Stromal cell of bone marrow (primary cell): ENCODE measurements at places on chromosomes 6 and 20.

- peak; percentile 54 for DNase-seq
Observed at GRCh38 chr6:7479801-7480266, 61.6 kb upstream of the DSP start.

DNA sequence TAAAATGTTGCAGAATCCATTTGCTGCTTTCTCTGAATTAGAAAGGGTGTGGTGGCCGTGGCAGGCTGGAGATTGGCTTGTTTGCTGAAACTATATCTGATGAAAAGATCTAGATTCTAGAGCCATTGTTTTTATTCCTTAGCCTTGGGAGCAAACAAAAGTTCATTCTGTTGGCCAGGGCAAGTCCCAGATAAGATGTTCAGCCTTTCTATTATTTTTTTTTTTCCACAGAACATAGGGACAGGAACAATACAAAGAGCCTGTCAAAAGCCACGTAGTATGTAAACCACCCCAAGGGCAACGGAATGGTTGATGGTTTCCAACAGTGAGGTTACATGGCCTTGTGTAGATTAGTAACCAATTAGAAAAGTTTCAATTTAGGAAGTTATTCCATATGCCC is 119.9 kb upstream of the SLC22A16 start:
- no peak for DNase-seq

DNA sequence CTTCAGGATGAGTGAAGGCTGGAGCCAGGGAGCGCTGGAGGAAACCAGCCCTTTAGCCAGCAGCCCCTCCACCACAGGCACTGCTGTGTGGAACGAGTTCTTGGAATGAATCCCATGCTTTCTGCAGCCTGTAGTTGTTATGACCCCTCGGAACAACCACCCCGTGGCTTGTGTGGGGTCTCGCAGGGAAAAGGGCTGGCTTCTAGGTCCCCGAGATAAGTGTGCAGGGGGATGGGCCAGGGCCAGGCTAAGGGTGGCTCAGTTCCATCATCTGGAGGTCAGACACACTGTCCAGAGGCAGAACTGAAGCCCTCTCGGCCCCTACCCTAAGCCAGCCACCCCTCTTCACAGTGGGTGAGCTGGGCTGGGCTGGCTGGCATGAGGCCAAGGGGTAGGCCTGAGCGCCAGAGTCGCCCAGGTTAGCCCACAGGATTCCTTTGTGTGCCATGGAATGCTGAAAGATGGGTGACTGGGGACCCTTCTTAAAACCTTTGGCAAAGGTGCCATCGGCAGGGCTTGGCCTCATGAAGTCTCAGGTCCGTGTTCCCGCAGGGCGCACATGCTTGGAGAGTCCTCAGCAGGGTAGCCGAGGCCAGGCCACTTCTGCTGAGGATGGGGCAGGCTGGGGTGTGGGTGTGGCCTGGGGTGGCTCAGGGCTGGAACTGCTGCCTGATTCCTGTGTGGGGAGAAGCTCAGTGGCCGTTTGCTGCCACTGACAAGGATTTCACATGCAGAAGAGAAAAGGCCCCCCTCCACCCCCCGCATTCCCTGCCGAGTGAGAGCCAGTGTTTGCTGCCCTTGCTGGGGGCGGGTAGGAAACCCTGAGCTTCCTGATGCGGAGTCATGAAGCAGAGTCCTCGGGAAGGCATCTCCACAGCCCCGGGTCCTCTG is 24.6 kb downstream of the SPATA2 start:
- no peak for DNase-seq

GRCh38 chr6:111952274-111952673 is 79.0 kb upstream of the FYN start:
- DNase-seq = no peak

DNA sequence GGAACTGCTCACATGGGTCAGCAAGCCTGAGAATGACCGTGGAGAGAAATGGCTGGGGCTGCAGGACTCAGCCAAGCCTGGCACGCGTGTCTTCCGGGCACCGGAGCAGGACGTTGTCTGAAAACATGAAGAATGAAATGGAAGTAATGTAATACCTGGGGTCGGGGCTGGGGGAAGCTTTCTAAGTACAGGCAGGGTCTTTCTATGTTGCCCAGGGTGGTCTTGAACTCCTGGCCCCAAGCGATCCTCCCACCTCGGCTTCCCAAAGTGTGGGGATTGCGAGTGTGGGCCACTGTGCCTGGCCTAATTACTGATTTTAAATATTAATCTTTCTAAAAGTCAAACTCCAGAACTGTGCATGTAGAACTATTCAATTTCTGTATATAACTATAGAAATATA is 155.5 kb upstream of the AKAP12 start:
- no peak for DNase-seq

DNA sequence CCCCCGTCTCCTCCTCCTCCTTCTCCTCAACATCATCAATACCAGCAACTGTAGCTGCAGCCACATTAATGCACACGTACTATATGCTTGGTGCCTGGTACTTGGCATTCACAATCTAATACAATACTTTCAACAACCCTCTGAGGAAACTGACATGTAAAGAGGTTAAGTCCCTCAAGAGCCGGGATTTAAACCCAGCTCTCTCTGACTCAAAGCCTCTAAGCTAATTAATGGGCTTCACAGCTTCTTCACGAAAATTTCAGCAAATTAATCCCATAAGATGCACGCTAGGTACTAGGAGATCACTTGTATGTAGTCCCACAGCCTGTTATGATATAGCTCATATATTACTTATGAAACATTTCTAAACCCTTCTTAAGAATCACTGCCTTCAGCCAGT is 73.1 kb upstream of the IPCEF1 start:
- DNase-seq = no peak

DNA sequence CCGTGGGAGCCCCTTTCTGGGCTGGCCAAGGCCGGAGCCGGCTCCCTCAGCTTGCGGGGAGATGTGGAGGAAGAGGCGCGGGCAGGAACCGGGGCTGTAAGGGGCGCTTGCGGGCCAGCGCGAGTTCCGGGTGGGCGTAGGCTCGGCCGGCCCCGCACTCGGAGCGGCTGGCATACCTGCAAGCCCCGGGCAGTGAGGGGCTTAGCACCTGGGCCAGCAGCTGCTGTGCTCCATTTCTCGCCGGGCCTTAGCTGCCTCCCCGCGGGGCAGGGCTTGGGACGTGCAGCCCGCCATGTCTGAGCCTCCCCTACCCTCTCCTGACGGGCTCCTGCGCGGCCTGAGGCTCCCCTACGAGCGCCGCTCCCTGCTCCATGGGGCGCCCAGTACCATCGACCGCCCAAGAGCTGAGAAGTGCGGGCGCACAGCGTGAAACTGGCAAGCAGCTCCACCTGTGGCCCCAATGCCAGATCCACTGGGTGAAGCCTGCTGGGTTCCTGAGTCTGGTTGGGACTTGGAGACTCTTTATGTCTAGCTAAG is 82.8 kb upstream of the E2F3 start:
- DNase-seq = no peak

- no peak for DNase-seq
Observed at GRCh38 chr20:63978319-63979228, 868 bp downstream of the SAMD10 start.

GRCh38 chr6:50834929-50835410 is 16.3 kb downstream of the TFAP2B start:
- DNase-seq = no peak

- DNase-seq = no peak
Observed at GRCh38 chr6:81633391-81633790, 119.1 kb downstream of the TENT5A start.

GRCh38 chr6:46985943-46986342 is 56.2 kb downstream of the ADGRF1 start:
- DNase-seq = peak; percentile 15

DNA sequence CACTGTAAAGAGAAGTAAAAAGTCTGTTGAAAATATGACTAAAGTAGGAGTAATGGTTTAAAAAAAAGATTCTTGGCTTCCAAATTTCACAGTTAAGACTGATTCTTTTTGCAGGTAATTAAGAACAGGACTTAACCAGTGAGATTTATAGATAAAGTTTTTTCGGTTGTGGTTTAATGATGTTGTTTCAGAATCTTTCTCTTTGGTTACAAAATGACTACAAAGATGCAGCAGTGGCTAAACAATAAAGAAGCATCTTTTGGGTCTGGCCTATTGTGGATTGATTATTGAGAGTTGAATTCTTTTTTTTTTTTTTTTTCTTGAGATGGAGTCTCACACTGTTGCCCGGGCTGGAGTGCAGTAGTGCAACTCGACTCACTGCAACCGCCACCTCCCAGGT is 109.7 kb downstream of the AKAP7 start:
- no peak for DNase-seq

- DNase-seq = no peak
Observed at GRCh38 chr6:3852391-3852790, 3.2 kb downstream of the FAM50B start.

DNA sequence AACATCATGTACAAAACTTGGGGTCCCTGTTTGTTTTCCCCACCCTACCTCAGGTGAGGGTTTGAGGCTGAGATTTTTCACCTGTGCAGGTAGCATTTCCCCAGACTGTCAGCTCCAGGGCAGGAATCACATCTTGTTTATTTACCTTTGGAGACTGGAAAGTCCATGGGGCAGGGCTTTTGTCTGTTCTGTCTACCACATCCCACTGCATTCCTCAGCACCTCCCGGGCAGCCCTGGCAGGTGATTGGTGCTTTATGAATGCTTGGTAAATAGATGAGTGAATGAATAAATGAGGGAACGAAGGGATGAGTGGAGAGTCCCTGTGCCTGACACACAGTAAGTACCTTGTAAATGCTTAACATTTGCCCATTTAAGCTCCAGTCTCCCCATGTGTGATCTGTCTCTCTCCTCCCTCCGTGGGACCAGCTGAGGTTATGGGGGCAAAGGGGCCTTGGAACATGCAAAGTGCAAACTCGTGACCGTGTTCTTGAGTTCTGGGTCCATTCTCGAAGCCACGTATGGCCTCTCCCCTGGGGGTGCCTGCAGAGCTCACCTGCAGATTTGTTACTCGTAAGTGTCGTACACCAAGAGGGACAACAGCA is 69.7 kb upstream of the PMEPA1 start:
- no peak for DNase-seq

GRCh38 chr6:9583753-9584352 is 831.0 kb downstream of the TFAP2A start:
- no peak for DNase-seq

DNA sequence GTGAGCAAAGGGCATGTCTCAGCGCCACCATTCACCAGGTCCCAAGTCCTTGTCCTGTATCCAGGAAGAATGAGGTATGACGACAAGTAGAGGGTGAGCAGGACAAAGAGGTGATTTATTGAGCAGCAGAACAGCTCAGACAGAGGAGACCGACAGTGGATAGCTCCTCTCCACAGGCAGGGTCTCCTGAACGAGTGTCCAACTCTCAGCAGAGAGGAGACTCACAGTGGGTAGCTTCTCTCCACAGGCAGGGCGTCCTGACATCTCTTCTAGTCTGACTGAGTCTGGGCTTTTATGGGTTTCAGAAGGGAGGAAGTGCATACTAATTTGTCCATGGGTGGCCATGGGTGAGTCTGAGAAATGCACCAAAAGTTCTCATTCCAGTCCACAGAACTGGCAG is 204.7 kb downstream of the ANKRD60 start:
- DNase-seq = no peak

DNA sequence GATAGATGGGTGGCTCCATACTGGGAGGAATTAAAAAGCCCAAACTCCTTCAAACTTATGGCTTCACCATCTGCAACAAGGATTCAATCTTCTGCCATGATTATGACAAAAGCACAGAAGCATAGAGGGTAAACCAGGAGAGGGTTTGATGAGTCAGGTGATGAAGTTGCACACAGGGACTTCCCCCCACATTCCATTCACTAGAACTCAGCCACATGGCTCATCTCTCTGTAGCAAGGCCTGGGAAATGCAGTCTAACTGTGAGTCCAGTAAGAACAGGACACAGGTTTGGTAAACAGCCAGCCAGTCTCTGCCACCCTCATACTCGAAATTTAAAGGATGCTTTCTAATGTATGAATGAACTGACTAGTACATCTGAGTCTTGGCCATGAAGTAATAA is 142.9 kb downstream of the HIVEP2 start:
- peak; percentile 91 for DNase-seq

DNA sequence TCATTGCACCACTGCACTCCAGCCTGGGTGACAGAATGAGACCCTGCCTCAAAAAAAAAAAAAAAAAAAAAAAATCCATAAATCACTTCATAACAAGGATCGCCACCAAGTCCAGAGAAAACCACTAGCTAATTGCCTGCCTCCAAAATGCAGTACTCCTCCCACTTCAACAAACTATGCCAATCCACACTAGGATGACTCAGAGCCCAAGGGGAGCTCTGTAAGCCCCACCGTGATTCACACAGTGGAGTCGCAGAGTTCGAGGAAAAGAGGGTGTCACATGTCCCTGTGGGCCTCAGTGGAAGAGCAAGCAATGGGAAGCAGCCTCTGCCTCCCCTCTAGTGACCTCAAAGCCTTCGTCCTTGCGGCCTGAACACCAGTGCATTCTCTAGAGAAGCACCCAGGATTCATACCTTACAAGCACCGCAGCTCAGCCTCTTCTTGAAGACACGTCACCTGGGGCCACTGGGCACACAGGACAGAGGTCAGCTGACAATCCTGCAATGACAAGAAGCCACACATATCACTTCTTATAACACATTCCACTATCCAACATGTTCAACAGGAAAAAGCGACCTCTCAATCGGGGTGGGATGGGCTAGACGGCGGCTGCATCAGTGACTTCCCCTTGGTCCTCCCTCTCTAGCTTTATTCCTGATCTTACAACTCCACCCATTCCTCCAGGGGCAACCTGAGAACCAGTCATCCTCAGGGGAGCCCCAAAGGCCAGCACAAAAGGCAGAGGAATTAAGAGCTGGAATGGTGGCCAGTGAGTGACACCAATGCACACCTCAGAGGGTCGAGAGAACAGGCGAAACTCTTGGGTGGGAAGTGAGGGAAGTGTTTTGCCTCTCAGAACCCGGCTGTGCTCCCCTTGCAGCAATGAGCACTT is 8.9 kb downstream of the SNHG17 start:
- peak; percentile 92 for DNase-seq

DNA sequence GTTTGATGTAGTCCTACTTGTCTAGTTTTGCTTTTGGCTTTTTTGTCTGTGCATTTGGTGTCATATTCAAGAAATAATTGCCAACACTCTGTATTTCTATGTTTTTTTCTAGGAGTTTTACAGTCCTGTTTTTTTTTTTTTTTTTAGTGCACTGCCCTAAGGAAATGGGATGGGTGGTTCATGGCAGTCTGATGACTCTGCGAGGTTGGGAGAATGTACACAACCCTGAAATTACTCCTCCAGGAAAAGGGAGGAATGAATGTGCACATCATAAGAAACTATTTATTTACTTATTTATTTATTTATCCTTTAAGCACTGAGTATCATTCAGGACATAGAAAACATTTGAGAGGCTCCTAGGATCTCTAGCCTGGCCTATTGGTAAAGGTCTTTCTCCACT is 15.2 kb upstream of the SLC17A5 start:
- DNase-seq = no peak

DNA sequence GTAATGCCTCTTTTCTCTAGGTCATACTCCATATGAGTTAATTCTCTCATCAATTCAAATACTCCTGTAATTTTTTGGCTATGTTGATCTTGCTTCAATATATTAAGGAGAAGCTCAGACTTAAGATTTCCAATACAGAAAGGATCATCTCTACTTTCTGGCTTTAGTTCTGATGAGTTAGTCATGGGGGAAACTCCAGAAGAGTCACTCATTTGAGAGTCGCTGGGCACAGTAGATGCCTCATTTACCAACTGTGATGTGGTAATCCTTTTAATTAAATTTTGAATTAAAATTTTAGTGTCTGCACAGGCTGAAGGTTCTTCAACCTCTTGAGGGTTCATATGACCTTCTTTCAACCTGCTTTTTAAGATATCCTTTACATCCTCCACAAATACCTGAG is 38.5 kb downstream of the DST start:
- no peak for DNase-seq
